ENCODE measurements at places on chromosomes 12 and 14. TPM values are rescaled to one million over a fixed set of nuclear protein-coding genes. Genes with fewer than 3 reads are reported as not detected.

The EMP1 gene
- 448 TPM for total RNA-seq

The TAPBPL gene
- 8.2 TPM for total RNA-seq

The STAT2 gene
- 94.7 TPM for total RNA-seq

The CLEC1A gene
- total RNA-seq: 38.3 TPM

The PIWIL1 gene
- not detected for total RNA-seq

The TUNAR gene
- total RNA-seq: not detected

The ALKBH1 gene
- 10.1 TPM for total RNA-seq

The SPIC gene
- total RNA-seq: not detected

The SOX5 gene
- 2.6 TPM for total RNA-seq

The TBX3 gene
- total RNA-seq: 1.8 TPM

The KCNA1 gene
- not detected for total RNA-seq

The CREBL2 gene
- total RNA-seq: 26.3 TPM

The PPP1R3E gene
- total RNA-seq: 5.3 TPM

The TAS2R43 gene
- 1.3 TPM for total RNA-seq

The TAS2R19 gene
- 5.5 TPM for total RNA-seq

The PZP gene
- total RNA-seq: 0.98 TPM

The ACSM4 gene
- total RNA-seq: not detected

The FBLN5 gene
- 0.96 TPM for total RNA-seq

The MUCL1 gene
- not detected for total RNA-seq

The MOK gene
- total RNA-seq: 5.4 TPM

The STXBP6 gene
- total RNA-seq: not detected

The OTX2 gene
- not detected for total RNA-seq

The PTGER2 gene
- total RNA-seq: not detected

The IRAK3 gene
- 9.8 TPM for total RNA-seq

The KERA gene
- not detected for total RNA-seq

The CTSG gene
- not detected for total RNA-seq

The GNB3 gene
- total RNA-seq: 2.9 TPM

The TRIP11 gene
- total RNA-seq: 34.6 TPM

The GRIN2B gene
- not detected for total RNA-seq

The SMCO3 gene
- 0.65 TPM for total RNA-seq

The TSHR gene
- total RNA-seq: not detected

The CELA1 gene
- not detected for total RNA-seq

The FITM1 gene
- total RNA-seq: not detected

The SERPINA1 gene
- total RNA-seq: not detected

The MEG3 gene
- 11.0 TPM for total RNA-seq

The SERPINA3 gene
- not detected for total RNA-seq

The CLEC2B gene
- total RNA-seq: 20.3 TPM

The HCAR1 gene
- total RNA-seq: under 0.01 TPM

The RTRAF gene
- total RNA-seq: 83.3 TPM

The AMIGO2 gene
- total RNA-seq: 6.9 TPM

The FLVCR2 gene
- total RNA-seq: 5.3 TPM

The ARHGEF40 gene
- total RNA-seq: 2.9 TPM

The TMEM117 gene
- 3.7 TPM for total RNA-seq

The HOXC5 gene
- not detected for total RNA-seq

The TRIM9 gene
- under 0.01 TPM for total RNA-seq

The KRT3 gene
- not detected for total RNA-seq

The POLE gene
- total RNA-seq: 26.5 TPM

The CFAP251 gene
- 2.9 TPM for total RNA-seq

The SLCO1C1 gene
- 0.98 TPM for total RNA-seq

The REC8 gene
- 4.1 TPM for total RNA-seq

The ENDOU gene
- not detected for total RNA-seq

The RNU4-1 gene
- under 0.01 TPM for total RNA-seq

The SLC6A13 gene
- total RNA-seq: not detected
